ENCODE measurements at places on chromosomes 11 and 22.

DNA sequence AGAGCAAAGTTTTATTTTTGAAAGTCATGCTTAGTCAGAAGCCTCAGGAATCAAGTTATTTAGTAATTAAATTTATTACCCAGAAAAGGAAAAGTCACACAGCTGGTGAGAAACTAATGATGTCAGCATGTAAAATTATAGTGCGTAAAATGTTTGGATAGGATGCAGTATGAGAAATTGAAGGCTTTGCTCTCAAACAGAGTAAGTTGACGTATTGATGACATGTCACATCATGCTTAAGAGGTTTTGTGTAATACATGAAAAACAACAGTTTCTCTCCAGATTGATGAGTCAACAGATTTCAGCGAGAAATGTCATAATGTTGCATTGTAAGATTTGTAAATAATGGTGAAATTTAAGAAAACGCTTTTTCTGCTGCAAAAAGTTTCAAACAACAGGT lies 769.8 kb downstream of the METTL15 start:
- DNase-seq: no peak

- peak; percentile 15 for DNase-seq
Observed at GRCh38 chr22:20243537-20244249, 24.4 kb downstream of the RTN4R start.

GRCh38 chr11:12189543-12190235 lies 79.3 kb downstream of the MICAL2 start:
- DNase-seq: no peak

GRCh38 chr22:31087744-31088215 lies 6.7 kb downstream of the SMTN start:
- DNase-seq: no peak

DNA sequence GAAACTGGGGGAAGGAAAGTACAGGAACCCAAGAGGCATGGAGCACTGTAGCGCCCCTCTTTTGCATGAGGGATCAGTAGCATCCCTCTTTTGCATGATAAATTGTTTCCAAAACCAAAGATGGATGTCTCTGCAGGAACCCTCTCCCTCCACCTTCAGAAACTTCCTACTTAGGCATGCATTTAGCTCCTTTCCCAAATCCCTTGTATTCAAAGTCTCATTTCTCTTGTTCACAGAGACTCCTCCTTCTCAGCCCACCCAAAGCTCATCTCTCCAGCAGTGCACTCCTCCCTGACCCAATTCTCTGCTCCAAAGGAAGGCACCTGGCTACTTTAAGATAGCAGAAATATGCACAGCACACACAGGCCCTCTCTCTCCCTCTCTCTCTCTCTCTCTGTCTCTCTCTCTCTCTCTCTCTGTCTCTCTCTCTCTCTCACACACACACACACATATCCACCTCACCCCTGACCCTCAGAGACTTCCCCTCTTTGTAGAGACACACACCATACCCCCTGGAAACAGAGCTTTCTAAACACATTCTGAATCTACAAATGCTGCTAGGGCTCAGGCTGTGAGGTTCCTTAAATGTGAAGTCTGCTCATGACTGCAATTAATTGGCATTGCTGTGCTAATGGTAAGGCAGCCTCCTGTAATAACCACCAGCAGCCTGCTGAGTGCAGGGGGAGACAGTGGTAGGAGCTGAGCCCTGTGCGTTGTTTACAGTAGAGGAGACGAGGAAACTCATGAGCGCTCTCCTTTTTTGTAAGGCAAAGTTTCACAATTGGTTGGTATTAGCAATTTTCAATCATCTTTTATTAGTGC lies 519.6 kb downstream of the NTM start:
- no peak for DNase-seq

- no peak for DNase-seq
Observed at GRCh38 chr22:21666786-21667185, 974 bp downstream of the PPIL2 start.

GRCh38 chr22:41264408-41264941 lies 21.5 kb downstream of the RANGAP1 start:
- no peak for DNase-seq

GRCh38 chr11:62504158-62504973 lies 42.2 kb downstream of the AHNAK start:
- no peak for DNase-seq

DNA sequence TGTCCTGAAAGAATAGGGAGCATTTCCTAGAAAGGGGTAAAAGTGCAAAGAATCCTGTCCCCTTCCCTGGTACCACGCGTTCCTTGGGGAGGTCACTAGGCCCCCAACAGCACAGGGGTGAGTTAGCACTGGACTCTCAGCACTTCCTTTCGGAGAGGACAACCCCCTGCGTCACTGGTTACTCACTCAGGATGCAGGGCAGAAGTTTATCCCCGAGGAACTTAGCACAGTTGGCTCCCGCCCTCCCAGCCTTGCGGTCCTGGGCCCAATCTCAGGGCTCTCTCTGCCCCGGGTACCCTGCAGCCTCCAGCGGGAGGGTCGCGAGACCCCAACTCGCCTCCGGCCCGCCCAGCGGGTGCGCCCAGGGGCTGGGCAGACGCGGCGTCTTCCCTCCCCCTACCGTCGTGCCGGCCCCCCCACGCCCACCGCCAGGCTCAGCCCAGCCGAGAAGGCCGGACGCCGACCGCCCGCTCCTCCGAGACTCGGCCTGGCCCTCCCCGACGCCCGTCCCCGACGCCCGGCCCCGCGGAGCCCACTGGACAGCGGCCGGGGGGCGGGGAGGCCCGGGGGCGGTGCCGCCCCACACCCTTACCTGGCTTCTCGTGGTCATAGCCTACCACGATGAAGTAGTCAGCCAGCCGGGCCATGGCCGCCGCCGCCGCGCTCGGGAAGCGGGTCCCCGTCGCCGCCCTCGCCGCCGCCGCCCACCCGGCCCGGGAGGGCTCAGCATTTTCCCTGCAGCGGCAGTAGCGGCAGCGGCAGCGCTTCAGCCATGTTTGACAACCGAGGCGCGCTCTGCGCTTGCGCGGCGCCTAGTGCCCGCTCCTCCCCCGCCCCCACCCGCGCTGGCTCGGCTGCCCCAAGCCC lies at the start of gene SBF2:
Gene SBF2 (minus strand): TSS at position 797 of the 867 bp plus-strand sequence. CDS start 150 bp downstream, at position 647.
- peak; percentile 74 for DNase-seq

GRCh38 chr11:64347193-64347867 lies 7.3 kb downstream of the CCDC88B start:
- DNase-seq: no peak

DNA sequence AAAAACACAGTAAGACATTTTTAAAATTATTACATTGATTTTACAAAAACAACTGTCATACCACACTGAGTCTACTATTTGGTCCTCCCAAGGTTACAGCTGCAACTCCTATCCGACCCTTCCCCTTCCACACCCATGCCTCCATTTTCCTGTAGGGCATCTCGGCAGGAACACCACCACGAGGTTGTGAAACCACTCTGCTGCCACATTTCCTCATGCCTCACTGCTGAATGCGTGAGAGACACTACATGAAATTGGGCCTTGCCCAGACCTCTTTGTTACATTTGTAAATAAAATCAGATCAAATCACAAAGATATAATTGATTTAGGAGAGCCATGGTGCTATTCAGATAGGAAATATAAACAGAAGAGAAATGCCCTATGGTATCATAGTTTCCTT lies 2.0 kb downstream of the ARHGAP32 start:
- no peak for DNase-seq

GRCh38 chr22:44617828-44618227 lies 84.2 kb upstream of the PRR5 start:
- no peak for DNase-seq

DNA sequence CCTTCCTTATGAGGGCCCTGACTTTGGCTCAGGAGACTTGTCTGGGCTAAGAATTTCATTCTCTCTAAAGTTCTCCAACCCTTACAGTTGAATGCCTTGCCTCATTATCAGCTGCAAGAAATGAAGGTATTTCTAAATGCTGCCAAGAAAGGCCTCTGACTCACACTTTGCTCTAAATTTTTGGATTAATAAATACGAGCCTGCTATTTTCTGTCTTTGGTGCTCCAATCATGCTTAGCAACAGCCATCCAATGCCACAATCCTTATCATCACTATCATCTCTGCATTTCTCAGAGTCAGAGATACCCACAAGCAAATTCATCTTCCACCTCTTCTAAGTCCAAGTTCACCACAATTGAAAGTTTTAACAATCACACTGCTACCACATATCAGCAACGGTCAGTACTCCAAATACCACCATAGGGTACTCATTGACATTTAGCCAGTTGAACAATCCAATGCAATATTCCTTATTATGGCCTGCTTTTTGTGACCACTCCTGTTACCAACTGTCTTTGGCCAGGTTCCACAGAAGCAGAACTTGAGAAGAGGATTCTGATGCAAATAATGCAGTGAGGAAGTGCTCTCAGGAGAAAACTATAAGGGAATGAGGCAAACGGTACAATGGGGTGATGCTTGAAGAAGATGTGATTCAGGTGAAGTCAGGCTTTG lies 5.7 kb downstream of the PATE2 start:
- no peak for DNase-seq

GRCh38 chr11:5289696-5290095 lies 12.1 kb downstream of the OR51B4 start:
- no peak for DNase-seq

- DNase-seq: no peak
Observed at GRCh38 chr11:37511425-37511933, 913.4 kb upstream of the RAG2 start.

- DNase-seq: no peak
Observed at GRCh38 chr22:37167176-37167980, 17.7 kb upstream of the IL2RB start.

DNA sequence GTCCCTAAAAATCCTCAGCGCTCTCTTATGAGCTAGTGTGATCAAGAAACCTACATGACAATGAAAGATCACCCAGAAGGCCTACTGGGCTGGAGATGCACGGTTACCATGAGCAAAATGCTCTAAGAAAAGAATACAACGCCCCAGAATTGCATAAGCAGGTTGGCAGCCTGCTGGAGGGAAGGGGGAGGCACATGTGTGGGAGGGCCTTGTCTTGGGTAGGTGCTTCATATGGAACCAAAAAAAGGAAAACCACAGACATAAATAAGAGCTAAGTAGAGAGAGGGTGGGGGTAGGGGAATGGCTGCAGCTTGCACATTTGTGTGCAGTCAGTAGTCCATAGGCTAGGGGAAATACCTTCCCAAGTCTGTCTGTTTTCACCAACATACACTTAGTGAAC lies 2.8 kb downstream of the SIAE start:
- no peak for DNase-seq

DNA sequence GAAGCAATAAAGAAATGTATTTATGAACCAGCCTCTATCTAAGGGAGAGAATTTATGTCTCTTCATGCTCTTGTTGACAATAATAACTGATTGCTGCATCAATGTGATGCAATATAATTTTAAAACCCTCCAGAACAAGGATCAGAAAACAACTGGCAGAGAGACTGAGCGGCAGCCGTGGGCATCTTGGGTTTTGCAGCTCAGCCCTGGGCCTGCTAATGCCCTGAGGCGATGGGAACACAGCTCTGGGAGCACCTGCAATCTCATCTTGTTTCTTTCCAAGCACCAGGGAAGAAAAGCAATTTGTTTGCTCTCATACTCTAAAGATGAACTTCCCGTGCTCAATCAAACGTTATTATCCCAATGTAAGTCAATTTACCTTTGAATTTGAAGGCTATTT lies 245.7 kb downstream of the ST3GAL4 start:
- no peak for DNase-seq

GRCh38 chr22:36067235-36067558 lies 38.6 kb upstream of the RBFOX2 start:
- no peak for DNase-seq

GRCh38 chr22:46150655-46151477 lies 540 bp downstream of the PPARA start:
- DNase-seq: peak; percentile 31

- no peak for DNase-seq
Observed at GRCh38 chr11:76085270-76085669, 121.0 kb downstream of the WNT11 start.

GRCh38 chr11:89521294-89521693 lies 30.1 kb upstream of the NOX4 start:
- DNase-seq: no peak

DNA sequence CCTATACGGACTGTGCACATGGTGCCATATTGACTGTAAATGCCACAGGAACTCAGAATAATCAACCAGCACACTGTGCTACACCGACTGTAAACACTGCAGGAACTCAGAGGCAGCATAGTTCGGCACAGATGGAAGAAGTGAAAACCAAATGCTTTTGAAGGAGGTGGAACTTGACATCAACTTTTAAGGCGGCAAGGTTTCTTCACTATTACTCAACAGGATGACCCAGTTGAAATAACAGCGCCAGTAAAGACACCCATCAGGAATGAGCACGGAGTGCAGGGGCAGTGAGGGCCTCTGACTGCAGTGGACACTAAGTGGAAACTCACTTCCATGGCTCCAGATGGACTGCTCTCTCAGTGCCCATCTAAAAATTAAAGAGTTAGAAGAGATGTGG lies 15.7 kb downstream of the TESMIN start:
- no peak for DNase-seq

GRCh38 chr11:126948563-126948962 lies 52.0 kb downstream of the KIRREL3 start:
- DNase-seq: no peak

DNA sequence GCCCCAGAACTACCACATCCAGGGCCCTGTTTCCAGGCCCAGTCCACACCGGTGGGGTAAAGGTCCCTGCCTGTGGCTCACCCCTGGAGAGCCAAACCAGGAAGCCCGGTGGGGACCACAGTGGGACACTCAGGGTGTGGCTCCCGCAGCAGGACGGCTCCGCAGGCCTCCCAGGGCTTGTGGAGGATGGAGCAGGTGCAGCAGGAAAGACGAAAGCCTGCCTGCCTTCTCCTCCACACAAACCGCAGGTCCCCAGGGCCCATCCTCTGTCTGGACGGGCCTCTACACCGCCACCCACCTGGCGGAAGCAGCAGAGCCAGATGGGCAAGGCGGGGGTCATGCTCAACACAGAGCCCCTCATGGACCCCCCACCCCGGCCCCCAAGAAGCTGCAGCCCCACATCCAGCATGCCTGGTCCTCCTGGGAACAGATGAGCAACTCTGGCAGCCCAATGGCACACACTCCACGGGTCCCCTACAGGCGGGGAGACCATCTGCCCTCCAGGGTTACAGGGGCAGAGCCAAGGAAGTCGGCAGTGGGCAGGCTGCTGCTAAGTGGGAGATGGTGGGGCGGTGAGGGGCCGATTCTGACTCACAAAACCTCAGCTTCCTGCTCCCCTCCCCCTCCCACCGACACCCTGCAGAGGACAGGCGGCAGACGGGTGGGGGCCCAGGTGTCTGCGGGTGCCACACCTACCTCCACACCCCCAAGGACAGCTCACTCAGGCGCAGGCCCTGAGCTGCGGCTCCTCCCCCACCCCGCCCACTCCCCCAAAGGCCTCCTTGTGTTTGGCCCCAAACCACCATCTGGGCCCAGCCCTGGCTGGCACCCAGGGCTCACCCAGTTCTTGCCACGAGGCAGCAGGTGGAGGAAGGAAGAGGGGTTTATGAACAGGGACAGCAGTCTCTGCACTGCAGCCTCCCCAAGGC lies 5.2 kb downstream of the SBF1 start:
- DNase-seq: peak; percentile 93
